Effector memory CD8-positive, alpha-beta T cell (primary cell): ENCODE measurements at places on chromosomes 5 and 9.

GRCh38 chr5:13866792-13867191, 77.7 kb downstream of the DNAH5 start:
- H3K4me3 ChIP-seq, result no peak overlapping the region
- no peak for DNase-seq
- H3K36me3 ChIP-seq, result no peaks in the 10 kb centered on the region
- H3K27ac ChIP-seq, result no peak overlapping the region
- H3K4me1 ChIP-seq, result no peaks in the 10 kb centered on the region
- H3K27me3 ChIP-seq, result no peaks in the 10 kb centered on the region

DNA sequence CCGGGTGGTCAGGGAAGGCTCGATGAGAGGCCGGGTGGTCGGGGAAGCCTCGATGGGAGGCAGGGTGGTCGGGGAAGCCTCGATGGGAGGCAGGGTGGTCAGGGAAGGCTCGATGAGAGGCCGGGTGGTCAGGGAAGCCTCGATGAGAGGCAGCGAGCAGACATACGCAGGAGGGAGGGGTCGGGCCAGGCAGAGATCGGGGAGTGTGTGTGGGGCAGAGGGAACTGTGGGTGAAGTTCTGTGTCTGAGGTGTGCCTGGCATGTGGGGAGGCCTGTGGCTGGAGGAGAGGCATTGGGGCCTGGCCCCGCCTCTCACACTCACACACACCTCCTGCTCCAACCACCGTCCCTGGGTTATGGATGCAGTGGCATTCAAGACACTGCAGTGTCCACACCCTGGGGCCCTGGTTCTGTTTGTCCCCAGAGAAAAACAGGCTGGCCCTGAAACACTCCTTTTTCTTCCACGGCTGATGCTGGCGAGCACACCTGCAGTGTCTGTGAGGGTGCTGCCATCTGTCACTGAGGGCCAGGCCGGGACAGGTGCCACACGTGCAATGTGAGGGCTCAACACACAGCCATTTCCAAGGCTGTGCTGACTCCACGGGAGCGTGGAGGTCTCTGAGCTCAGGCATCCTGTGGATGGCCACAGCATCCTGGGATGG, 6.5 kb upstream of the PLEKHG4B start:
- no peak overlapping the region for H3K4me3 ChIP-seq
- no peak overlapping the region for H3K27ac ChIP-seq
- DNase-seq, result no peak
- peaks cover 4% of the 10 kb centered on the region for H3K4me1 ChIP-seq
- peaks cover 63% of the 10 kb centered on the region for H3K27me3 ChIP-seq
- no peaks in the 10 kb centered on the region for H3K36me3 ChIP-seq

GRCh38 chr9:137162505-137163364, 7.1 kb downstream of the LRRC26 start:
- peaks cover 5% of the 10 kb centered on the region for H3K4me1 ChIP-seq
- peaks cover 3% of the 10 kb centered on the region for H3K36me3 ChIP-seq
- DNase-seq, result no peak
- peaks cover 72% of the 10 kb centered on the region for H3K27me3 ChIP-seq
- peak overlapping the region; percentile 37 for H3K4me3 ChIP-seq

- H3K27me3 ChIP-seq, result no peaks in the 10 kb centered on the region
- no peaks in the 10 kb centered on the region for H3K36me3 ChIP-seq
- H3K4me3 ChIP-seq, result no peak overlapping the region
- no peak for DNase-seq
Observed at GRCh38 chr9:72648324-72649126, 127.1 kb downstream of the TMC1 start.

- H3K36me3 ChIP-seq, result peaks cover 5% of the 10 kb centered on the region
- no peak for DNase-seq
- no peaks in the 10 kb centered on the region for H3K27me3 ChIP-seq
- H3K4me1 ChIP-seq, result no peaks in the 10 kb centered on the region
Observed at GRCh38 chr9:114006155-114006550, 71.9 kb downstream of the AMBP start.

DNA sequence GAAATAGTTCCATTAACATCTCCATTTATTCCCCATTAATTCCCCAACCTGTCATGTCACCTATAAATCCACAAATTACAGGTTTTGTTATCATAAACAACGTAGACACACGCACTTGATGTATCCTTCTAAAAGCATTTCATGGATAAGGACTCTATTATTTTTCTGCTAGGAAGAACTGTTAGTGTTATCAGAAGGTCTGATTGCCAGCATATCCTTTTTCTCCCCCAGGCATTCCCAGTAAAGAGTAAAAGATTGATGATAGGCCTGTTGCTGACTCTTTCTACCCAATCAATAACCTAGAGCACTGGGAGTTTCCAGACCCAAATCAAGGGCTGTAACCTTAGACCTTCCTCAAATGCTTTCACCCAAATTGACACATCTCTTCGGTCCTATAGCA, 60.8 kb downstream of the RFK start:
- H3K4me1 ChIP-seq, result no peaks in the 10 kb centered on the region
- no peak for DNase-seq
- no peak overlapping the region for H3K27ac ChIP-seq
- no peak overlapping the region for H3K4me3 ChIP-seq

- no peak overlapping the region for H3K4me3 ChIP-seq
- no peaks in the 10 kb centered on the region for H3K36me3 ChIP-seq
- H3K4me1 ChIP-seq, result no peaks in the 10 kb centered on the region
- no peak for DNase-seq
- no peak overlapping the region for H3K27ac ChIP-seq
Observed at GRCh38 chr9:3433066-3433465, 92.7 kb downstream of the RFX3 start.

DNA sequence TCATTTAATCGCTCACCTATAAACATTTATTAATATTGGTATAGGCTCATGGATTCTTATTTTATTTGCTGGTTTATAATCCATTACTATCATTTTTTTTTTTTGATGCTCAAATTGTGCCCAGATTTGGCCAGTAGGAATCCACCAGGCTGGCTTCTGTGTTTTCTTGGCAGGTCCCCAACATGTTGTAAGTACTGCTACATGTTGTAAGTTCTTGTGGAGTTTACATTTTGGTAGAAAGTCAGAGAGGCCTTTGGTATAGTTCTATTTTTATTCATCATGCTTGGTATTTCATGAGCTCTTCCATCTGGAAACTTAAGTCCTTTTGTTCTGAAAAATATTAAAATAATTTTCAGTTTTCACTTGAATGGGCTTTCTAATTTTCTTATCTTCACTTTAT, 47.1 kb downstream of the MAT2B start:
- no peaks in the 10 kb centered on the region for H3K4me1 ChIP-seq
- no peak overlapping the region for H3K27ac ChIP-seq
- no peak for DNase-seq
- H3K4me3 ChIP-seq, result no peak overlapping the region

DNA sequence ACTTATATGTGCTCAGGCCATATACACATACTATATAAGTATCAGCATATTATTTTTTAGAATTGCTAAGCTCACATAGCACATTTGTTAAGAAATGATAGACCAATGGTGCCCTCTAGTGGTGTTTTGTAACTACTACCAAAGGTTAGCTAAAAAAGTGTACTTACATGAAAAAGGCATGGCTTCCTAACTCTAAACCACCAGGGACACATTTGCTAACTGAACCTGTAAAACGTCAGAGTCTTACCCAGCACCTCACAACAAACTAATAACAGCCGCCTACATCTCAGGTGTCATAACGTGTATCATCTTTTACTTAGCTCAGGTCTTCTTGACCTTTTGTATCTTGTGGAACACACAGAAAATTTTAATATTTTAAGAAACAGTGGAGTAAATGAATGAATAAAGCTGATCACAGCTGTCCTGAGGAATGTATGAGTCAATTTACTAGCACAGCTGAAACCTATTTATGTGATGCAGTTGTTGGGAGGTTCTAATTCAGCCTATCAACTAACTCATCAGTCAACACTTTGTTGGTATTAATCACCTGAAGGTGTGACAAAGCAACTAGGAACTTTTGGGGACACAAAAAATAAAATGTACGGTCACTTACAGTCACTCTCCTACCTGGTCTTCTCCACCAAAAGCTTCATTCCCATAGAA, 72.9 kb downstream of the BAAT start:
- no peaks in the 10 kb centered on the region for H3K4me1 ChIP-seq
- H3K27ac ChIP-seq, result no peak overlapping the region
- peak; percentile 8 for DNase-seq
- H3K4me3 ChIP-seq, result no peak overlapping the region

DNA sequence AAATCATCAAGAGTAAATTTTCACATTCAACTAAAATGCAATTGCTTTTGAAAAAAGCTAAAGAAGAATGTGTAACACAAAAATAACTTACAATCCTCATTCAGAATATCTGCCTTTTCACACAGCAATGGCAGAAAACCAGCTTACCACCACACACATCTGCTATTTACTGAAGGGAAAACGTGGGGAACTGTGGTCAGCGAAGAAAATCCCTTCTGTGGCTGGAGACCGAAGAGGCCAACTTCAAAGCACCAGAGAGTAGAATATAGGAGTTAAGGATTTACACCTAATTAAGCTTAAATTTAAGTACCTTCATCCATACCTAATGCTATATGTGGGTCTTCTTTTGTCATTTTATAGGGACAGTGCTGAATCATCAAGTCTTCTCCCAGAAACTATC, 339.6 kb downstream of the DEPDC1B start:
- no peak for DNase-seq
- H3K4me1 ChIP-seq, result no peaks in the 10 kb centered on the region
- H3K27me3 ChIP-seq, result no peaks in the 10 kb centered on the region

DNA sequence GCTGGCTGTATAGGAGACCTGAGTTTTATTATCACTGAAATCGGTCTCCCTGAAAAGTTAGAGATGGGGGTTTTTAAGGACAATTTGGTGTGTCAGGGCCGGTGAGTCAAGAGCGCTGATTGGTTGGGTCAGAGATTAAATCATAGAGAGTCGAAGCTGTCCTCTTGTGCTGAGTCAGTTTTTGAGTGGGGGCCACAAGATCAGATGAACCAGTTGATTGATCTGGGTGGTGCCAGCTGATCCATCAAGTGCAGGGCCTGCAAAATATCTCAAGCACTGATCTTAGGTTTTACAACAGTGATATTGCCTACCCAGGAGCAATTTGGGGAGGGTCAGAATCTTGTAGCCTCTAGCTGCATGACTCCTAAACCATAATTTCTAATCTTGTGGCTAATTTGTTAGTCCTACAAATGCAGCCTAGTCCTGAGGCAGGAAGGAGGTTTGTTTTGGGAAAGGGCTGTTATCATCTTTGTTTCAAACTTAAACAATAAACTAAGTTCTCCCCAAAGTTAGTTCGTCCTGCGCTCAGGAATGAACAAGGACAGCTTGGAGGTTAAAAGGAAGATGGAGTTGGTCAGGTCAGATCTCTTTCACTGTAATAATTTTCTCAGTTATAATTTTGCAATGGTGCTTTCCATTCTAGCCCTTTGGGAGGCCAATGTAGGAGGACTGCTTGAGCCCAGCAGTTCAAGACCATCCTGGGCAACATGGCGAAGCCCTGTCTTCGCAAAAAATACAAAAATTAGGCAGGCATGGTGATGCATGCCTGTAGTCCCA, 31.6 kb upstream of the RFK start:
- no peaks in the 10 kb centered on the region for H3K27me3 ChIP-seq
- no peak overlapping the region for H3K27ac ChIP-seq
- H3K36me3 ChIP-seq, result no peaks in the 10 kb centered on the region

GRCh38 chr5:57725658-57726504, 243.3 kb upstream of the ACTBL2 start:
- H3K36me3 ChIP-seq, result no peaks in the 10 kb centered on the region
- H3K27me3 ChIP-seq, result peaks cover 2% of the 10 kb centered on the region
- no peak overlapping the region for H3K4me3 ChIP-seq
- no peak for DNase-seq
- H3K27ac ChIP-seq, result no peak overlapping the region

DNA sequence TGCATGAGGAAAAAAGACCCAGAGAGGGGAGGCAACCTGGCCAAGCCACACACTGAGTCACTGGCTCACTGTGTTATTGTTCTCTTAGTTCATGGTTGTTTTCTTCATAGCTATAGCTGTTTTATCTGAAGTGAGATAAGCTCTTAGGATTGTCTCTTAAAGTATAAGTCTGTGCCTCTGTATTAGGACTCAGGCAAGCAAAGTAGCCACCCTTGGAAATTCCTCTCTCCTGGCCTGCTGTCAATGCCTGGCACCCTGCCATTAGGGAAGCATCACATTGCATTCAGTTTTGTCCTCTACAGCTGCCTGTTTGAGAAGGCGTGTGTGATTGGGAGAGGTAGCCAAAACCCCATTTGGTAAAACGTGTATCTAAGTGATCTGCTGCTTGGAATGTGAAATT, 147.4 kb upstream of the GLRA1 start:
- H3K27ac ChIP-seq, result no peak overlapping the region
- H3K4me1 ChIP-seq, result no peaks in the 10 kb centered on the region
- no peaks in the 10 kb centered on the region for H3K36me3 ChIP-seq
- H3K4me3 ChIP-seq, result no peak overlapping the region
- no peak for DNase-seq

- no peak for DNase-seq
- no peak overlapping the region for H3K4me3 ChIP-seq
- peaks cover 36% of the 10 kb centered on the region for H3K36me3 ChIP-seq
- H3K27ac ChIP-seq, result no peak overlapping the region
Observed at GRCh38 chr5:160064995-160065614, 54.1 kb downstream of the PWWP2A start.

GRCh38 chr5:100590867-100591266, 55.7 kb downstream of the FAM174A start:
- no peaks in the 10 kb centered on the region for H3K27me3 ChIP-seq
- H3K4me3 ChIP-seq, result no peak overlapping the region
- H3K27ac ChIP-seq, result no peak overlapping the region
- DNase-seq, result no peak

DNA sequence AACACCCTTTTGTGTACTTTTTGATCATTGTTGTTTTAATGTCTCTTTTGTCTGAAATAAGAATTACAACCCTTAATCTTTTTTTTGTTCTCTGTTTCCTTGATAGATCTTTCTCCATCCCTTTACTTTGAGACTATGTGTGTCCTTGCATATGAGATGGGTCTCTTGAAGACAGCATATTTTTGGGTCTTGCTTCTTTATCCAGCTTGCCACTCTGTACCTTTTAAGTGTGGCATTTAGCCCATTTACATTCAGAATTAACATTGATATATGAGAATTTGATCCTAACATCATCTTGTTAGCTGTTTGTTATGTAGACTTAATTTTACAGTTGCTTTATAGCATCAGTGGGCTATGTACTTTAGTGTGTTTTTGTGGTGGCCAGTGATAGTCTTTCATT, 382.5 kb downstream of the MED10 start:
- no peak overlapping the region for H3K27ac ChIP-seq
- no peaks in the 10 kb centered on the region for H3K27me3 ChIP-seq
- no peak for DNase-seq
- H3K4me1 ChIP-seq, result no peaks in the 10 kb centered on the region
- H3K36me3 ChIP-seq, result no peaks in the 10 kb centered on the region
